ENCODE measurements at places on chromosomes 1 and 21.

DNA sequence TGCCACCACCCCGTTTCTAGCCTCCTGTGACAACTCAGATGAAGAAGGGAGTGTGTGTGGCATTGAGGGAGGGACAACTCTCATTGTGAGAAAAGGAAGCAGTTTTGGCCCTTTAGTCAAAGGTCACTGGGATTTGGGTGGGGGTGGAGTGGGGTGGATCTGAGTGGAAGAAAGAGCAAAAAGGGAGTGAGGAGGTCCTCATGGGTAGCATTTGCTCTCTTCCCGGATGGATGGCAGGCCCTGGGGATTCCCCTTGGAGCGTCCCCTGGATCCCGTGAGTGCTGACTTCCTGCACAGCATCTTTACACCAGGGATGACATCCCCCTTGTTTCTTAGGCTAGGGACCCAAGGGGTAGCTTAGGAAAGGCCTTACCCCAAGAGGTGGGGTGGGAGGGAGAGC, 460 bp downstream of the SERPINC1 start:
- DNase-seq: no peak
- no peak overlapping the region for H3K27ac ChIP-seq
- no peaks in the 10 kb centered on the region for H3K27me3 ChIP-seq
- no peaks in the 10 kb centered on the region for H3K4me1 ChIP-seq
- no peak overlapping the region for H3K4me3 ChIP-seq

DNA sequence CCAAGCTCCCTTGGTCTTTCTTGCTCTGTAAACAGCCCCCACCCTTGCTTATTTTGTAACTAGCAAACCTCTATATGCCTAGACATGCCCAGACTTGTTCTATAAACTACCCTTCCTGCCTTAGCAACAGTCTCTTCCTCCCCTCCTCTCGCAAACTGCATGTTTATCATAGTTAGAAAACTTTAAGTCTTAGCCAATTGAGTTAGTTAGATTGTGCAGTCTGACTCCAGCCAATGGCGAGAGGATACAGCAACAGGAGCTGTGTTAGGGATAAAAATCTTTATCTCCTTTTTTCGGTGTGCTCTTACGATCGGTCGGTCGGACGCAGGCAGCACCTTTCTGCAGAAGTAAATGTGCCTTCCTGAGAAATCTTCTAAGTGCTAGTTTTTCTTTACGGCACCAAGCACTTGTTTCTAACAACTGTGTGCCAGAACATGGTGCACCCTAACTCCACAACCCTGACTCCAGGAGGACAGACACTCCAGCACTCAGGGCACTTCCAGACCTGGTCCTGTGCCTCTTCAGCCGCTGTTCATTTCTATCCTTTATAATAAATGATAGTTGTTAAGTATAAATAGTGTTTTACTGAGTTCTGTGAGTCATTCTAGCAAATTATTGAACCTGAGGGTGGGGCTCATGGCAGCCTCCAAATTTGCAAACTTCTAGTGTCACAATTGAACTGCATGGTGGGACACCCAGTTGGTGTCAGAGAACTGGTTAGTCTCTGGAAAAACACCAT, 25.7 kb upstream of the GNG4 start:
- DNase-seq: no peak
- no peak overlapping the region for H3K27ac ChIP-seq
- no peaks in the 10 kb centered on the region for H3K36me3 ChIP-seq
- H3K4me3 ChIP-seq: no peak overlapping the region

GRCh38 chr21:26777166-26777565, 68.0 kb downstream of the ADAMTS1 start:
- H3K27me3 ChIP-seq: no peaks in the 10 kb centered on the region
- DNase-seq: no peak
- no peaks in the 10 kb centered on the region for H3K36me3 ChIP-seq
- H3K4me3 ChIP-seq: no peak overlapping the region

- no peaks in the 10 kb centered on the region for H3K4me1 ChIP-seq
- no peak for DNase-seq
- no peaks in the 10 kb centered on the region for H3K36me3 ChIP-seq
- H3K27ac ChIP-seq: no peak overlapping the region
- no peak overlapping the region for H3K4me3 ChIP-seq
Observed at GRCh38 chr1:184379111-184379752, 7.6 kb upstream of the C1orf21 start.

GRCh38 chr1:168824418-168825065, 95.5 kb upstream of the DPT start:
- no peak overlapping the region for H3K4me3 ChIP-seq
- no peaks in the 10 kb centered on the region for H3K36me3 ChIP-seq
- H3K27ac ChIP-seq: no peak overlapping the region
- DNase-seq: no peak
